H1 (cell line): ENCODE measurements at places on chromosomes 4 and X. TPM values are rescaled to one million over a fixed set of nuclear protein-coding genes. Genes with fewer than 3 reads are reported as not detected.

The SHROOM4 gene
- total RNA-seq, result 5.6 and 5.9 TPM in 2 replicates

The FHL1 gene
- total RNA-seq, result 56.5 and 57.1 TPM in 2 replicates

The PLRG1 gene
- 98.2 and 108 TPM in 2 replicates for total RNA-seq

The DRD5 gene
- total RNA-seq, result 0.11 TPM in 1 of 2 replicates, not detected in the other

The SLIT2 gene
- total RNA-seq, result 11.7 and 13.7 TPM in 2 replicates

The MAGEE1 gene
- total RNA-seq, result 10.2 TPM in 2 replicates

The PLP1 gene
- total RNA-seq, result 44.3 and 49.2 TPM in 2 replicates

The ANK2 gene
- total RNA-seq, result 33.1 and 35.1 TPM in 2 replicates

The TMSB15A gene
- total RNA-seq, result 84.1 and 87.6 TPM in 2 replicates

The BEX5 gene
- total RNA-seq, result 9.9 and 12.0 TPM in 2 replicates

The EMCN gene
- not detected in 2 replicates for total RNA-seq

The FOXP3 gene
- total RNA-seq, result 0.23 and 0.37 TPM in 2 replicates
